ENCODE measurements at places on chromosomes 4 and X. TPM values are rescaled to one million over a fixed set of nuclear protein-coding genes. Genes with fewer than 3 reads are reported as not detected.

GRCh38 chr4:63036159-63036866, 1372.9 kb downstream of the TECRL start:
- DNase-seq = no peak

DNA sequence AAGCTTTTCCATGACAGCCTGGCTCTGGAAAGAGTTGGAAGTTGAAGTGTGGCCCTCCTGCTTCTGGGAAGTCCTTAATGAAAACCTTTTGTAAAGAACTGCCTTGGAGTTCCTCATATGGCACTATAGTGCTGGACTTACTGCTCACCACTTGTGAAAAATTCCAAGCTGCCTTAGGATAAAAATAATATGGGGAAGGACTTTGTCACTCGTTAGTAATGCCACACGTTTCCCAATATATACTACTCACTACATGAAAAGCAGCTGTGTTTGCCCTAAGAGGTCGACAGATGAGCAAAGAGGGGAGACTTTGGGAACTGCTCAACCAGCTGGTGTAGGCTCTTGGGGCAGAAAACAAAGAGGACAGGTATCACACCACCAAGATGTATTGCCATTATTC, 11.7 kb downstream of the OPHN1 start:
- DNase-seq = no peak

DNA sequence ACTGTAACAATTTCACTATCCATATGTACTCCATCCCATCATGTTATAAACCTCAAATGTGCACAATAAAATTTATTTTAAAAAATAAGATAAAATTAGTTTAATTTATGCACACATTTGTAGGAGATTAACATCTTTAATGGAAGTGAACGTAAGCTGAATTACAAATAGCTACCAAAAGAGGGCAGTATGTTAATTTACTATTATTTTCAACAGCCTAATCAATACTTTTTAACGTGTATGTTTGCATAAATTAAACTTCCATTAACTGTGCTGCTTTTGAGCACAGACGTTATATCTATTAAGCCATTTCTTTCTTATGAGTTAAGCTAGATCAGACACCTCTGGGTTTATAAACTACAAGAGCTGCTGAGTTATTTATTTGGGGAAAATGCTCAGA, 56.5 kb upstream of the PHKA2 start:
- DNase-seq = no peak

GRCh38 chr4:94032754-94033153, 174.9 kb upstream of the SMARCAD1 start:
- no peak for DNase-seq

PRKG2 gene
- total RNA-seq = 2.3 TPM

DNA sequence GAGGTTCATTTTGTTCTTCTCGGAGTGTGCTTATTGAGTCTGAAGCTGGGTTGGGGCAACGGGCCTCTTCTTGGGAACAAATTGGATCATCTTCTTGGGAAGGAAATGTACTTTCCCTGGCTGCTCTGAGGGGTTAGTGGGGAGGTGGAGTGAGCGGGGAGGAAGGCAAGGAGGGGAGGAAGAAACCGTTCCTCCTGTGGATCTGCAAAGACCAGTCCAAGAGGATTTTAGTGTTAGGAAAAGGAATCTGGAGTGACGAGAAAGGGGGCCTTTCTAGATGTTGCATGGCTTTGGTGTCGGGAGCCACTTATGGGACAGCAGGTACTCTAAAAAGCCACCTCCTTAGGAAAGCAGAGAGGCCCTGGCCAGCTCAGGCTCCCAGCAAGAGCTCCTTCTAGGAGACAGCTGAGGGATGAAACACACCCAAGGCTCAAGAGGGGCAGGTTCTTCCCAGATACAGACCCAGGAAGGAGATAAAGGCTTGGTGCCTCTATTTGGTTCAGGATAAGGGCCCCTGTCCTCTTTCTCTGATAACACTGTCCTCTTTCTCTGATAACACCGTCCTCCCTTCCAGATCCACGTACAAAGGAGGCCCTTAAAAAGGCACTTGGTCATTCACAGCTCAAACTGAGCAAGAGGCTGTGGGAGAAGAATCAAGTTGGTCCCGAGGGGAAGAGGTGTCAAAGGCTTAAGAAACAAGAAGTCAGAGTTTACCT, 451 bp downstream of the SOD3 start:
- no peak for DNase-seq

SRPK3 gene
- total RNA-seq = 0.08 TPM

GRCh38 chr4:104591510-104591911, 96.8 kb upstream of the CXXC4 start:
- DNase-seq = no peak

- DNase-seq = no peak
Observed at GRCh38 chr4:72449705-72450104, 119.3 kb downstream of the ADAMTS3 start.

DNA sequence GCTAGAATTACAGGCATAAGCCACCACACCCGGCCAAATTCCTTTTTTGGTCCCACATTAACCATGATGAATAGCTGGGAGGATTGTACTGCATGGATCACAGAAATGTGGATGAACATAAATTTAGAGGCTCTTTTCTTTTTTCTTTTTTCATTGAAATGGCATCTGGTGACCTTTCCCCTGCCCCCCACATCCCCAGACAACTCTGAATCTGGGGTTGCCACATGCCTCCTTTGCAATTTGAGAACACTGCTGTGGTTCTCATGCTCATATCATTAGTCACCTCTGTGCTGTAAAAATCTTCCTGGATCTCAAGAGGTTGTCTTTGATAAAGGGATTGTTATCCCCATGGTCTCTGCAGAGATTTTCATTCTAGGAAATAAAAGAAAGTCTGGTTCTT, 22.8 kb upstream of the FMR1NB start:
- no peak for DNase-seq

DNA sequence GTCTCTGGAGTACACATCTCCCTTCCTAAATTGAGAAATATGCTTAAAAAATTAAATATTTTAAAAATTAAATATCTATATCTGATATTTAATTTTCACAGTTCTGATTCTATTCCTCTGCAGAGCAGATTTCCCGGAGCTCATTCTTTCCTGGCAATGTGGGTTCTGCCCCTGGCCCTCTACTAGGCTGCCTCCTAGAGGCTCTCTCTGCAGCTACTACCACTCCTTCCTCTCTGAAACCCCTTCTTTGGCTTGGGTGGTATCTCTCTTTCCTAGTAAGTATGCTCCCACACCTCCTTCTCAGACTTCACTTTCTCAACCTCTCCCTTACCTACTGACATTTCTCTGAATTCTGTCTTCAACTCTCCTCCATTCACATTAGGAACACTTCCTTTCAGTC, 45.3 kb downstream of the RPGR start:
- DNase-seq = no peak

KIT gene
- total RNA-seq = 0.34 TPM

PCDH7 gene
- total RNA-seq = 8.2 TPM

MEPE gene
- not detected for total RNA-seq

SMIM10L2A gene
- total RNA-seq = 3.8 TPM

ERVMER34-1 gene
- 3.5 TPM for total RNA-seq

DNA sequence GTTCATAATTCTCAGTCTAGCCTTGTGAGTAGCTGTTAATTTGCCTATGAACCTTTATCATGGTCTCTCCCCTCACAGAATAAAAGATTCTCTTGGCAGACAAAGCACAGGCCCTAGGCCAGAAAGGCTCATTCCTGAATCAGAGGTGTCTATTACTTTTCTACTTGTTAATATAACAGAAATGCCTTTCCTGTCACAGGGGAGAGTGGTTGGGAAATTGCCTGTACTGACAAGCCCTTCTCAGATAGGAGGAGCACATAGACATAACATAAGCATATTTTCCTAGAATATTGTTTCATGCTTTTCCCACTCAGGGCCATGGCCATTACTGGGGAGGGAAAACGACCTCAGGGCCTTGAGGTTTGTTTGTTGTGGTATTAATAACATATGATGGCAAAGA, 308.3 kb downstream of the BMPR1B start:
- no peak for DNase-seq

ASMT gene
- not detected for total RNA-seq

TEX11 gene
- not detected for total RNA-seq

GRCh38 chr4:162510937-162511336, 347.1 kb upstream of the FSTL5 start:
- no peak for DNase-seq

GRCh38 chrX:149531599-149531998, 9.2 kb upstream of the EOLA1 start:
- no peak for DNase-seq

MAGEA9B gene
- 0.17 TPM for total RNA-seq

- DNase-seq = no peak
Observed at GRCh38 chr4:66451741-66452140, 781.5 kb upstream of the EPHA5 start.

- no peak for DNase-seq
Observed at GRCh38 chr4:78185117-78185516, 128.0 kb downstream of the FRAS1 start.

GRCh38 chr4:19009881-19010280, 988.3 kb upstream of the LCORL start:
- no peak for DNase-seq

REELD1 gene
- not detected for total RNA-seq

DNA sequence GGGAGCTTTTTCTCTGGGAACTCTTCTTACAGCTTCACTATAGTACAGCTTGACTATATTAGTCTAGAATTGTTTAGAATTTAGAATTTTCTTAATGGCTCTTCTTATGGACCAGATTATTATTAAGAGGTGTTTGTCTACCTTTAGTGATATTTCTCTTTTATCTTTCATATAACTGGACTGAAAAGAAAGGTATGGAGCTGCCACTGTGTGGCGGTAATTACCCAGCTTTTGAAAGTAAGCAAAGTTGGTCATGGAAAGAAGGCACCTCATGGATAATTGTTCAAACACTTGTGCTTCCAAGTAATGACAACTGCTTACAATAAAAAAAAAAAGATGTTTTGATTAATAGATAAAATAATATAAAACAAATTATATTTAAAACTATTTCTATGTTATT, 1112.5 kb downstream of the TECRL start:
- no peak for DNase-seq

GRCh38 chrX:77087529-77088169, 359.5 kb upstream of the FGF16 start:
- DNase-seq = no peak

PRDM8 gene
- total RNA-seq = 0.17 TPM

RPA4 gene
- not detected for total RNA-seq

- no peak for DNase-seq
Observed at GRCh38 chr4:81599742-81600380, 128.2 kb upstream of the RASGEF1B start.

- DNase-seq = no peak
Observed at GRCh38 chr4:173282626-173283025, 51.5 kb downstream of the HMGB2 start.

CORIN gene
- 0.07 TPM for total RNA-seq

CEP135 gene
- 6.7 TPM for total RNA-seq

GPR143 gene
- total RNA-seq = 18.7 TPM

- DNase-seq = no peak
Observed at GRCh38 chrX:121639781-121640180, 592.4 kb downstream of the GLUD2 start.

- no peak for DNase-seq
Observed at GRCh38 chr4:123398066-123398852, 1.7 kb downstream of the SPRY1 start.

DNA sequence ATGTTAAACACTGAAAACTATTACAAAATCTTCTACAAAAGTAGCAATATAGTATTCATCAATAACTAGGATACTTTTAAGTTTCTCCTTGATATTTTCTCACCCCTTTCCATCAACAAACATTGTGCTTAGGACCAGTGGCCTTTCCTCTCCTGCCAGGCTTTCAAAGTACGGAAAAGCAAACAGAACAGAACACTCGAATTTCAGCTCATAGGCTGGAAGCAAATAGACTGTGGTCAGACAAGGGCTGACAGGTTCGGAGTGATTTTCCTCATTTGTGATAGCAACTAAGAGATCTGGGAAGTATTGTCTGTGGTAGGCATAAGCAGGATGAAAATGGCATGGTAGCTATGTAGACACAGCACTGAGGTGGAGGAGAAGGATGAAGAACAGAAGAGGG, 68.6 kb upstream of the SORBS2 start:
- DNase-seq = no peak

GRCh38 chr4:74529284-74530041, 84.5 kb downstream of the AREG start:
- no peak for DNase-seq

- DNase-seq = no peak
Observed at GRCh38 chr4:140615451-140615850, 46.7 kb upstream of the UCP1 start.

- DNase-seq = no peak
Observed at GRCh38 chr4:101018836-101019235, 328.5 kb downstream of the PPP3CA start.
